Stimulated activated CD4-positive, alpha-beta T cell treated with anti-CD3 and anti-CD28 coated beads, Interleukin-1b, Interleukin-23, amount 100 ng/mL, for 48 hours (primary cell): ENCODE measurements at places on chromosomes 7 and 10.

GRCh38 chr7:95781961-95782586, 9.7 kb downstream of the DYNC1I1 start:
- DNase-seq: no peak

- no peak for DNase-seq
These were observed 170.8 kb downstream of the RNF216 start for GRCh38 chr7:5610500-5611186.

- DNase-seq: no peak
These were observed 6.1 kb upstream of the OLAH start for GRCh38 chr10:15037691-15038090.

DNA sequence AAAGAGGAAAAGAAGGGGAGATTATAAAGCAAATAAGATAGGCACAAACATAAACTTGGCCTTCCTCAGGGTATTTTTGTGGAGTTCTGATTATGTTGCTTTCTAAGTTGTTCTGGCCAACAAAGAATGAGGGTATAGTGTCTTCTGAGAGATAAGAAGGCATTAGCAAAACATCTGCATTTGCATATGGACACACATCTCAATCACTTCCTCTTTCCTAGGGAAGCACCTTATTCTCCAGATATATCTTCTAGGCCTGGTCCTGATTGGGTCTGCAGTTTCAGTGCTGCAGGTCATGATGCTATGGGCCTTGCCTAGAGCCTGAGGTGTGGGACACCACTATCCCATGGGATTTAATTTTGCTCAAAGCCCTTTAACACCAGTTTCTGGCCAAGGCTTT, 308.8 kb upstream of the PHYHIPL start:
- no peak for DNase-seq

DNA sequence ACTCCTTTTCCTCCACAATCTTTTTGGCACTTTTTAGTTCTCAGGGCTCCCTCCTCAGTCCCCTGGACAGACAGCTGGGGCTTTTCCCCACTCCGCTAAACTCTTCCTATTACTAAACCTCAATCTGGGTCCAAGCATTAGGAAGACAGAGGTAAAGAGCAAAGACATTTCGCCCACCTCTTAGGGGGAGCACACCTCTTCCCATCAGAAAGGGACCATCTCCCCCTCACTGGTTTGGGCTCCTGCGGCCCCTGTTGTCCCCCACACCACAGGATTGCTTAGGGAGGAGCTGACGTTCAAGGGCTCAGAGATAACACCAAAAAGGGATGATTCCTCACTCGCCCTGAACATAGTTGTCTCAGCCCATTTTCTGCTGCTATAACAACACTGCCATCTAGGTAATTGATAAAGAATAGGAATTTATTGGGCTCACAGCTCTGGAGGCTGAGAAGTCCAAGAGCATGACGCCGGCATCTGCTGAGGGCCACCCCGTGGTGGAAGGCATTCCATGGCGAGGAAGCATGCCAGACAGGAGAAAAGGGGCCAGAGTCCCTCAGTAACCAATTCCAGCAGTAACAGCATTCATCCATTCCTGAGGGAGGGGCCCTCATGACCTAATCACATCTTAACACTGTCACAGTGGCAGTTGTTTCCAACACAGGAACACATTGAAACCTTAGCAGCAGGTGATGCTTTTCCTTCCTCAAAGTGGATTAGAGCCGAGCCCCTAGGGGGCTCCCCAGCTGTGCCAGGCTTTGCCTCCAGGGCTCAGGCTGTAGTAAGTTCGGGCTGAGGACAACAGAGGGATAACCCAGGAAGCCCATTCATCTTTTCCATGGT, 209.6 kb downstream of the EBF3 start:
- DNase-seq: no peak

DNA sequence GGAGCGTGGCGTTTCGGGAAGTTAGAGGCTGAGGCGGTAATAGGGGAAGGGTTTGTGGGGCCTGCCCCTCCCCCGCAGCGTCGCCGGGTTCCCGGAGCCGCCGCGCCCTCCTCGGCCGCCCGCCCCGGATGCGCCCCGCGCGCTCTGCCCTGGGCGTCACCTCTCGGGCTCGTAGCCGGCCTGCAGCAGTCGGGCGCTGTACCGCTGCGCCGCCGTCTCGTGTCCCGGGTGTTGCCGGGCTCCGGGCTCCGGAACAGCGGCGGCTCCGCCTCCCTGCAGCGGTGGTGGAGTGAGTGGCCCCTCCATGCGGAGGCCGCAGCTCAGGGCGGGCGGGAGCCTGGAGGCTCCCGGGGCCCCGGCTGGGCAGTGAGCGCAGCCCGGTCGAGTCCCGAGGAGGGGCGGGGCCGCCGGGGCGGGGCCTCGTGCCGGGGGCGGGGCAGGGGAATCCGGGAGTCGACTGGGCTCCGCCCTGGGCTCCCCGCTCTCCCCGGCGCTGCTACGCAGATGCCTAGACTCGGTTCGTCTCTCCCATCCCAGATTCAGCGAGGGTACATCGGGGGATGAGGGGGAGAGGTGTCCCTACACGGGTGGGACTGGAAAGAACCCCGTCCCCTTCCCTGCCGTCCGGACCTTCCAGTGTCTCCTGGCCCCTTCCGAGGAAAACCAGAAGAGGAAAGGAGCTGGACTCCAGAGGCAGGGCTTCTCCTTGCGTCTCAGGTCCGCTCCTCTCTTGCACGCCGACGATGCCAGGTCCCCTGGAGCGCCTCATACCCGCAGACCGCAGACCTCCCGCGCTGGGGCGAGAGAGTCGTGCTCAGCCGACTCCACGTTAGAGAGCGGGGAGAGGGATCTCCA, at the start of gene IMPDH1:
Gene IMPDH1, minus strand, starts transcription at position 387 of the 855 bp plus-strand sequence. Its CDS starts 81 bp downstream, at position 306.
- peak; percentile 80 for DNase-seq

DNA sequence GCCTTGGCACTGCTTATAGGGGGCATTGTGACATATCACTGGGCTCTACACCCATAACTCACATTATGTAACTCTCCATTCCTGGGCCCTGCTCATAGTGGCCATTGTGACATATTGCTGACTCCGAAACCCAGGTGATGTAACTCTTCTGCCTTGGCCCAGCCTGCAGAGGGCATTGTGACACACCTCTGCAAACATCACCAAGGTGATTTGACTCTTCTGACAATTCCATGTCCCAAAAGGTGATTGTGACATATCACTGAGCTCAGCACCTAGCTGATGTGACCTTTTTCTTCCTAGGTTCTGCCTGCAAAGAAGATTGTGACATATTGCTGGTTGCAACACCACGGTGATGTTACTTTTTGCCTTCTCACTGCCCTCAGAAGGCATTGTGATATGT, 36.5 kb upstream of the ZNF680 start:
- no peak for DNase-seq

DNA sequence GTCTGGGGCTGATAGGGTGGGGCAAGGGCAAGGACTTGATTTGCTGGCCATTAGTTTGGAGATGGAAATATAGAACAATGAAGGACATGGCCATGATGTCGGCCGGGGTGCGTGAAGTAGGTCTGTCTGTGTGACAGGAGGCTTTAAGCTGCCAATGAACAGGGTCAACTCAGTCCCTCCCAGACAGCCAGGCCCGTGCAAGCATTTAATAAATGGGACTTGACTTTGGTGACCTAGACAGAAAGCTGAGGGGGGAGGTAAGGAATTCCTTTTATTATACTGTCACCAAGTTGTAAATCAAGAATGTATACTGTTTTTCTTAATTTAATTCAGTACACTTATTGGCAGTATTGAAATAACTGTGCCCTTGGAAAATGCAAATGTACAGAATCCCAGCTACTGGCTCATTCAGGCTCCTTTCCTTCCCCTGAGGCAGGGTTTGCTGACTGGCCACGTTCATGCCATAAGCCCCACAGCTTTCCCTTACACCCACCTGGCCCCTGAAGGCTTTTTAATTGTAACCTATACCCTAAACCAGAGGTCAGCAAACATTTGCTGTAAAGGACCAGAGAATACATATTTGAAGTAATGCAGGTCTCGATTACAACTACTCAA, 87.2 kb downstream of the WIPF3 start:
- no peak for DNase-seq

DNA sequence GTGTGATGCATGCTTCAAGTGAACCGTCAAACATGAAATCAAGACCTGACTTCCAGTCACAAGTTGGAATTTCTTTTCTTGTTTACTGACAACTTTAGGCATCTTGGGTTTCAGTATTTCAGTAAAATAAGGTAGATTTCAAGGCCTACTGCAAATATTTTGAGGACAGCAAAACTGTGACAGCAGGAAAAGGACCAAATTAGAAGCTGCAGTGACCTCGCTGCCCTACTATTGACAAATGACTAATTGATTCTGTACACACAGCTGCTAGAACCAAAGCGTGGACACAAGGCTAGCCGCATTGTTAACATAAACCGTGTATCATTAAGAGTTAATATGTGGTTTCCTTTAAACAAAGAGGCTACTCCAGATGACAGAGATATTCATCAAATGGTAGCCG, 105.7 kb upstream of the SEC61G start:
- DNase-seq: no peak

GRCh38 chr7:133645884-133646391, 393.1 kb downstream of the EXOC4 start:
- no peak for DNase-seq

- DNase-seq: no peak
These were observed 71.7 kb downstream of the TEX36 start for GRCh38 chr10:125611216-125611615.

GRCh38 chr7:28152594-28152993, 28.0 kb downstream of the JAZF1 start:
- no peak for DNase-seq

GRCh38 chr7:103093429-103093828, 18.5 kb downstream of the ARMC10 start:
- no peak for DNase-seq

DNA sequence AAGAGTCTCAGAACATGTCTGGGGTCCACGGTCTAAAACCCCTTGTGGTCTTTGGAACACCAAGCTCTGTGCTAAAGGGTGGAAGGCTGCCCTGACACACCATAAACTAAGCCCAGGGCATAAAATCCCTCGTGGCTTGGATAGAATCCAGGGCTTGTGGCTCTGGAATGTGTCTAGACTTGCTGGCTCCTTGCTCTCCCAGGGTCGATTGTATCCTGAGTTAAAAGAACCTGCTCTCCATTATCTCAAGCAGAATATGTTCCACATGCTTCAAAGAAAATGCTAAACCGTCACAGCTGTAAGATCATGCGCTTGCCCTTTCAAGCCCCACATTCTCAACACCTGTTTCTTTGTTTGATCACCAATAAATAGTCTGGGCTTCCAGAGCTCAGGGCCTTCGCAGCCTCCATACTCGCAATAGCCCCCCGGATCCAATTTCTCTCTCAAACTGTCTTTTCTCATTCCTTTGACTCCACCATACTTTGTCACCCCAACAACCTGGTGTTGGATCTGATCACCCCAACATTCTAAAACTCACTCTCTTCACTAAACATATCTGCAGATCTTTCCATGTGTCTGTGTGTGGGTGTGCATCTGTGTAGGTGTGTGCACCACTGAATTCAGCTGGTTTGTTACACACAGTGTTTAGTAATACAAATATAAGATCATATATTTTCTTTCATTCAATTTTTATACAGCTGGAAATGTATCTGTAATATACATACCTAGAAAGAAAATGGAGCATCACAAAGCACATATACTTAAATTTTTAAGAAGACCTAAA, 238.5 kb downstream of the ZMYND11 start:
- no peak for DNase-seq

GRCh38 chr7:112757337-112757736, 32.9 kb downstream of the TMEM168 start:
- DNase-seq: no peak

DNA sequence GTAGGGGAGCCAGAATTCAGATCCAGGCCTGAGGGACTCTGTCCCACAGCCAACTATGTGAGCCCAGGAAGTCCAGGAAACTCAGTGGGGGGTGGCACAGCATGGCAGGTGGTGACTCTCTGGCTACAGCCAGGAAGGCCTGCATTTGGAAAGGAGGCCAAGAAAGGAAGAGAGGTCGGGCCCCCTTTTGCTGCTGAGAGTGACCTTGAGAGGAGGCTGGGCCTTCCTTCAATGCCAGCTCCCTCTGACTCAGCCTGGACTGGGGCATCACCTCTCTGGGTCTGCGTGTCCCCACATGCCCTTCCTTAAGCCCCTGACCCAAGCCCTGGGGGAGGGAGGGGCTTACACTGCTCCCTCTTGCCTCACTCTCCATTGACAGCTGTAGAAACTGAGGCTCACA, 6.4 kb upstream of the MYL10 start:
- no peak for DNase-seq

- no peak for DNase-seq
These were observed 3.4 kb downstream of the TACR2 start for GRCh38 chr10:69413221-69413865.

DNA sequence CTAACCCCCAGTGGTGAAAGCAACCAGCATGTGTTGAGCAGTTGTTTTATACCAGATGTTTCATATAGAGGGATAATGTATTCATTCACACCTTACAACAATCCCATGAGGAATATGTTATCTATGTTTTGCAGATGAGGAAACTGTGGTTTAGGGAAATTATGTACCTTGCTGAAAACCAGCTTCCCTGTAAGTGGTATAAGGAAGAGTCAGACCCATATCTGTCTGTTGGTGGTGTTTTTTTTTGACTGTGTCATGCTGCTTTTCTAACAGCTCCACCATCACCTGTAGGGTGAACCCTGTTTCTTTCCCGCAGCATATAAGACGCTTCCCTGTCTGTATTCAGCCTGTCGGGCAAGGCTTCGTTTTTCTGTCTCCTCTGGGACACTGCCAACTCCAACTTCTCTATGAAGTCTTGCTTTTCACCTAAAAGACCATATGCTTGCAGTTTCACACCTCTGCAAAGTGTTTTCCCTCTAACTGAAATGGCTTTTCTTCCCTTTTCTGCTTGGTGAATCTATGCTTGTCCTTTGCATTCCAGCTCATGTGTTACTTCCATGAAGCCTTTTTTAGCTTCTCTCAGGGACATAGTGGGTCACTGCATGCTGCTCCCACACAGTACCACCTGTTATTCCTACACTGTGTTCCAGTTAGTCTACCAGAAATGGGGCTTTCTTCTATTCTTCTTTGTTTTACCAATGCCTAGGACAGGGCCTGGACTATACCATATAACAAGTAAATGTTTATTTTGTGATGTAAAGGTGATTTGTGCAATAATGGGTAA, 92.8 kb downstream of the ST7 start:
- DNase-seq: no peak

DNA sequence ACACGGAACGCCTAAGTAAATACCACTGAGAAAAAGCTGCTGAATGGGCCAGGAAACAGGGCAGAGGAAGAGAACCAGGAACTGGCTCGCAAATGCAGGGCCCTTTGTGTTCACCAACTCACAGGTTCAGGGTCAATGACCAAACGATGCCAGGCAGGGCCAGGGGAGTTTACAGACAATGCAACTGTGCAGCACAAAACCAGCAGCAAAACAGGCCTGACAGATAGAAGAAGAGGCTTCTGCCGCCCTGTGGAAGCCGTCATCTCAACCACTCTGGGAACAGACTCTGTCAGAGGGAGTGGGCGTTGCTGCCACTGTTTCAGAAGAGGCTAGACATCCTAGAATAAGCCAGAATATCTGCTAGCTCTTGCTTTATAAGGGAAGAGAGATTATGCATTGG, 117.9 kb downstream of the KMT2E start:
- no peak for DNase-seq

GRCh38 chr10:62031507-62031906, 130.0 kb downstream of the ARID5B start:
- DNase-seq: no peak
